Left colon (tissue), 2 donors: ENCODE measurements at places on chromosomes 1 and 21. TPM values are rescaled to one million over a fixed set of nuclear protein-coding genes. Genes with fewer than 3 reads are reported as not detected.

- DNase-seq: peak; percentile 41
Measured at GRCh38 chr1:41371630-41372599, 10.7 kb downstream of the FOXO6 start.

DNA sequence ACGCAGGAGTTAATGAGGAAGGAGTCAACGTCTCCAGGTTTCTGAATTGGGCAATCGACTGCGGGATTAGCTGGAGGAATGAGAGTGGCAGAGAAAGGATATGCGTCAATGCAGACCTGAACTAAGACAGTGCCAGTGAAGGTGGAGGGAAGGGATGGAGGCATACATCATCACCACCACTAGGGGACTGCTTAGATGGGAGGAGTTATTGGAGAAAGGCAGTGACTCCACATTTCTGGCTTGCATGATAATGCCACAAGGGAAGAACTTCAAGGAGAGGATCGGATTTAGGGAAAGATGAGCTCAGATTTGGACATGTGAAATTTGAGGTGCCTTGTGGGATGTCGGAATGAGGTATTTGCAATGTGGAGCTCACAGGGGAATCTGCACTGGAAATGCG is 17.5 kb downstream of the VASH2 start:
- no peak for DNase-seq

- DNase-seq: peak; percentile 43
Measured at GRCh38 chr1:41698916-41699860, 214.7 kb upstream of the EDN2 start.

- no peak for DNase-seq
Measured at GRCh38 chr1:19734472-19734999, 65.2 kb downstream of the TMCO4 start.

The AVPR1B gene
- total RNA-seq: 0.61 TPM

The CLDN17 gene
- total RNA-seq: not detected

The HSPG2 gene
- total RNA-seq: 206 TPM
